ENCODE measurements at places on chromosomes 2 and 18.

DNA sequence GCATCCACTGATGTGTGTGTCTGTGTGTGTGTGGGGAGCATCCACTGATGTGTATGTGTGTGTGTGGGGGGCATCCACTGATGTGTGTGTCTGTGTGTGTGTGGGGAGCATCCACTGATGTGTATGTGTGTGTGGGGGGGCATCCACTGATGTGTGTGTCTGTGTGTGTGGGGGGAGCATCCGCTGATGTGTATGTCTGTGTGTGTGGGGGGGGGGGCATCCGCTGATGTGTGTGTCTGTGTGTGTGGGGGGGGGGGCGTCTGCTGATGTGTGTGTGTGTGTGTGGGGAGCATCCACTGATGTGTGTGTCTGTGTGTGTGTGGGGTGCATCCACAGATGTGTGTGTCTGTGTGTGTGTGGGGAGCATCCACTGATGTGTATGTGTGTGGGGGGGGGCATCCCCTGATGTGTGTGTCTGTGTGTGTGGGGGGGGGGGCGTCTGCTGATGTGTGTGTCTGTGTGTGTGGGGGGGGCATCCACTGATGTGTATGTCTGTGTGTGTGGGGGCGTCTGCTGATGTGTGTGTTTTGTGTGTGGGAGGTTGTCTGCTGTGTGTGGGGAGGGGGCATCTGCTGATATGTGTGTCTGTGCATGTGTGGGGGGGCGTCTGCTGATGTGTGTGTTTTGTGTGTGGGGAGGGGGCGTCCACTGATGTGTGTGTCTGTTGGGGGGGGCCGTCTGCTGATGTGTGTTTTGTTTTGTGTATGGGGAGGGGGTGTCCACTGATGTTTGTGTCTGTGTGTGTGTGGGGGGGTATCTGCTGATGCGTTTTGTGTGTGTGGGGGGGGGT is 125.9 kb downstream of the NFATC1 start:
- DNase-seq = no peak

DNA sequence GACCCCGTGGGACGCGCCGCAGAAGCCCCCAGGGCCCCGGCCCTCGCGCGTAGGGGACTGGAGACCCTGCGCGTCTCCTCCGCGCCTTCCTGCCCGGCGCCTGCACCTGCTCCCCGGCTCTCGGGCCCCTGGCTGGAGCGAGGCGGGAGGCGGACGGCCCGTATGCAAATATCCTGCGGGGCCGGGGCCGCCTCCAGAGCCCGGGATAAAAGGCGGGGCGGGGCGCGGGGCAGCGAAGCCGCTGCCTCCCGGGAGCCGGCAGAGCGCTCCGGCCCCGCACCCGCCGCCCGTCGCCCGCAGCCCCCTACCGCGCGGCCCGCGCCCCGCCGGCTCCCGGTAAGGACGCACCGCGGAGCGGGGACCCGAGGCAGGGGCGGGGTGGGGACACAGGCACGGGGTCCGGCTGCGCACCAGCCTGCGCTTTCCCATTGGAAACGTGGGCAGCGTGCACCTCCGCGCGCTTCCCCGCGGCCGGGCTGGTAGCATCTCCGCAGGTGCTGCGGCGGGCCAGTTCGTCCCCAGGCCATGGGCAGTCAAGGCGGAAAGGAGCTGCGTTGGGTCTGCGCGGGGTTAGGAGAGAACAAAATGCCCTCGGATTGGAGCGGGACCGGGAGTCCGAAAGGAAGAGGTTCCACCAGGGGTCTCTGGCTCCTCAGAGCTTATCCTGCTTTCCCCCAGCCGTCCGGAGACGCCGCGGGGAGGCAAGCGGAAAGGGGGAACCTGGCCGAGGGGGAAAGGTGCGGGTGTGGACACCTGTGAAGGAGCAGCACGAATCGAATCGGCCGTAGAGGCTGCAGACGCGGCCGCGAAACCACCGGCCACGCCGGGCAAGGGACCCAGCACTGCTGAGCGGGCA is at the start of gene ATP6V1C2:
TSS of gene ATP6V1C2 (plus strand) at position 235 of the 856 bp plus-strand sequence. CDS start 1,220 bp downstream, outside the sequence.
- DNase-seq = no peak

- no peak for DNase-seq
Measured at GRCh38 chr2:216068-216467, 47.8 kb downstream of the SH3YL1 start.

DNA sequence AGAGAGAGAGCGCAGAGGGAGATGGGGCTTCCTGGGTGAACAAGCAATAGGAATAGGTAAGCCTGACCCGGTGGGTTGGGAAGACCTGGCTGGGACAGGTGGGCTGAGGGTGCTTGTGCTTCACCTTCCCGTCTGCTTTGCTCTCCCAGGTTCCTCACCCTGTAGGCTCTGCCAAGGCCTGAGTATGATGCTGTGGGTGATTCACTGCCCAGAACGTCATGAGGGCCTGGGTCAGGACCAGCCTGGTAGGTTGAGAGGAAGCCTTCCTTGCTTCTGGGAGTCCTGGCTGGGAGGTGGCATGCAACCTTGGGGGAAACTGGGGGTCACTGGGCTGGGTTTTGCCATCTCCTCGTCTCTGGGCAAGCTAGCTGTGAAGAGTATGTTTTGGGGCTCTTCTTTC is 220.2 kb upstream of the APCDD1 start:
- DNase-seq = no peak

- no peak for DNase-seq
Measured at GRCh38 chr18:79819064-79819967, 21.6 kb downstream of the KCNG2 start.

DNA sequence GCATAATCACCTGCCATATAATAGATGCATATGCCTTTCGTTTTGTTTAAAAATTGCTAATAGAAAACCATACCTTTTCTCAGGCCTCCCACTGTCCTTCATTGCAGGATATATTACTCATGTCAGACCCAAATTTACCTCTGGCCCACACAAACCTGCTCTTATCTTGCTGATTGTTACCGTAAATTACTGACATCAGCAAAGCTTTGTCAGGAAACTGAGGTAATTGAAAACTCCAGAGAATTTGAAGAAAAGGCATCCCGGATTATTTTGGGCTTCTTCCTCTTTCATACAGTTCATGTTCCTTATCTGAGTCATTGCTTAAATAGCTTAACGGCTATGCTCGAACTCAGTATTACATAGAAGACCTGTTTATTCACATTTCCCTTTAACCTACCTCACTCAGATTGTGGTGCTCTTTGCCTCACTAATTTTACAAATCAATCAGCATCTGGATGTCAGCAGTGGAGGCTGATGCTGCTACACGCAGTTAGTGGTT is 145.7 kb downstream of the ZEB2 start:
- DNase-seq = no peak

GRCh38 chr2:195636890-195637289 is 20.1 kb upstream of the SLC39A10 start:
- no peak for DNase-seq

DNA sequence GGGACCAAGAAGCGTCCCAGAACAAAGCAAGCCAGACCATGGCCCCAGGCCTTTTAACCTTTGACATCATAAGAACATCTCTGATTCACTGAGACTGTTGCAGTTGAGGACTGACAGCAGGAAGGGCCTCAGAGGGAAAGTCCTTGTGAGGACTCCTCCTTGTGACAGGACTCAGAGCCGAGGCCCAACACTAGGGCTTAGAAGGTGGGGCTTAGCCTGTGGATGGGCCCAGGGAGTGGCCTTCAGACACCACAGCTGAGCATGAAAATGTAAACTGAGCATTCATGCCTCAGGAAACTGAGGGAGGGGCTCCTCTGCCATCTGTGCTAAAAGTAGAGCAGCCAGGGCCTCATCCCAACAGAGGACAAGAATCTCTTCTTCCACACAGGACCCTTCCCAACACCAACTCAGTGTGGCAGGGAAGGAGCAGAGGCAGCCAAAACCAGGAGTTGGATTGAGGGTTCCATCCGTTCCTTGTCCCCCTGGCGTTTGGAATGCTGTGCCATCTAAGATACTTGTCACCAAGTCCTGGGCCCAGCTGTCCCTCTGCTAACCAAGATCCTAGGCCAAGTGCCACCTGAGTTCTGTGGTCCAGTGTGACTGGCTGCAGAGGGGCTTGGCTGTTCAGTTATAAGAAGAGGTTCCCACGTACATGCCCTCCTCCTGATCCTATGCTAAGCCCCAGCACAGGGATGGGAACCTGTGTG is 37.5 kb upstream of the CAB39 start:
- DNase-seq = no peak

DNA sequence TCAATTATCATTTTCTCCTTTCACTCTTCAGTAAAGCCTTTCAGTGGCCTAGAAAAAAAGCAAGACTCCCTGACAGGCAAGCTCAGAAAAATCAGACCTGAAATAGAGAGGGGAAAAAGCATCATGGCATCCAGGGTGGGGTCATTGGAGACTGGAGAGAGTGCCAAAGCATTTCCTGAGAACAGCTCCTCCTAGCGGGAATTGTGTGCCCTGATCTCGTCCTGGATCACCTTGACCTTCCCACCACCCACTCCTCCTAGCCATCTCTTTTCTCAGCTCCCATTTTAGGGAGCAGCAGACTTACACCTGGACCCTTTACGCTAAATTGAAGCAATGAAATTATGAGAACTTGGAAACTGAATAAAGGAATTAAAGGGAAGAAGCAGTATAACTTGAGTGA is 176.6 kb downstream of the VWC2L start:
- no peak for DNase-seq

DNA sequence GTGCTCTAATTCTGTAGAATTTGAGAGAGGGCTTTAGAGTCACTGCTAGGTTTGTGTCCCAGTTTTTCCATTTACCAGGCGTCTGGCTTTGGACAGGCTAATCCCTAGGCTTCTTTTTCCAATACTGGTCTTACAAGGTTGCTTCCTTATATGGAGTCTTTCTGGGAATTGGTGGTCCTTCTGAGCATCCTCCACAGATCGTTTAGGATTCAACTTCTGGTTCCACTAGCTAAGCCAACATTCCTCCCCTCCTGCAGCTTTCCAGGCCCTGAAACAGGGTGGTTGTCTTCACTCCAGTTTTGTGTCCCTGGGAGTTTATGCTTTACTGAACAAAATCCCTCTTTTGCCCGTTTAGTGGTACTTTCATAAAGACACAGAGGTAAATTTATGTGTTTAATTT is 170.6 kb downstream of the CERS6 start:
- DNase-seq = no peak

- DNase-seq = no peak
Measured at GRCh38 chr2:73762571-73762970, 17.3 kb downstream of the DUSP11 start.

GRCh38 chr2:233386382-233387041 is 32.2 kb downstream of the DGKD start:
- no peak for DNase-seq

- DNase-seq = no peak
Measured at GRCh38 chr18:3529601-3530000, 79.6 kb downstream of the TGIF1 start.

DNA sequence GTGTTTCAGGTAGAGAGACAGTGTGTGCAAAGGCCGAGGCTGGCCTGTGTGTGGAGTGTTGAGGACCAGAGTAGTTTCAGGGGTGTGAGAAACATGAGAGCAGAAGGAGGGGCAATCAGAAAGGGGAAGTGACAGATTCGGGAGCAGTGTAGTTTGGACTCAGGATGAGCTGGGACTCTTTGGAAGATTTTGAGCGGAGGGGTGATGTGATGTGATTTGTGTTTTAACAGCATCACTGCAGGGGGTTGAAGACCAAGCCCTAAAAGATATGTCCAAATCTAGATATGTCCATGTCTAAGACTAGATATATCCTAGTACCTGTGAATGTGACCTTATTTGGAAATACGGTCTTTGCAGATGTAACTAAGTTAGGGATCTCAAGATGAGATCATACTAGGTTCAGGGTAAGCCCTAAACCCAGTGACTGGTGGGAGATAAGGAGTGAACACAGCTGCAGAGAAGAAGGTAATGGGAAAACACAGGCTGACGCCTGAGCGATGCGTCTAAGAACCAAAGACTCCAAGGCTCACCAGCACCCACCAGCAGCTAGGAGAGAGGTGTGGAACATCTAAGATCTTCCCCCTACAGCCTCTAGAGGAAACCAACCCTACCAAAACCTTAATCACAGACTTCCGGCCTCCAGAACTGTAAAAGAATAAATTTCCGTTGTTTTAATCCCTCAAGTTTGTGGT is 38.5 kb upstream of the MYO3B start:
- no peak for DNase-seq

DNA sequence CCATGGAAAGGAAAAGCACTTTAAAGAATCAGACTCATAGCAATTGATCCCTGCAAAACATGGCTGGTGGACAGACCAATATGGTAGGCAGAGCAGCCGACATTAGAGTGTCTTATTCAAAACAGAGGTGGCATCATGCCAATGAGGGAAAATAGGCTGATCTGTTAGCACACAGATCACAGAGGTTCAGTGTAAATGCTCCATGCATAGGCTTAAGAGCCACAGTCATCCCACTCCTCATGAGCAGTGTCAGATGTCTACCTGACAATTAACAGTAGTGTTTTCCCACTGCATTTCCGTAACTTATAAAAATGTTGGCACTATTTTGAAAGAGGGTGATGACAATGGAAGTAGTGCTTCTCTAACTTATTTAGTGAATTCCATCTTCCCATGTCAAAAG is 86.7 kb downstream of the SPATS2L start:
- no peak for DNase-seq

DNA sequence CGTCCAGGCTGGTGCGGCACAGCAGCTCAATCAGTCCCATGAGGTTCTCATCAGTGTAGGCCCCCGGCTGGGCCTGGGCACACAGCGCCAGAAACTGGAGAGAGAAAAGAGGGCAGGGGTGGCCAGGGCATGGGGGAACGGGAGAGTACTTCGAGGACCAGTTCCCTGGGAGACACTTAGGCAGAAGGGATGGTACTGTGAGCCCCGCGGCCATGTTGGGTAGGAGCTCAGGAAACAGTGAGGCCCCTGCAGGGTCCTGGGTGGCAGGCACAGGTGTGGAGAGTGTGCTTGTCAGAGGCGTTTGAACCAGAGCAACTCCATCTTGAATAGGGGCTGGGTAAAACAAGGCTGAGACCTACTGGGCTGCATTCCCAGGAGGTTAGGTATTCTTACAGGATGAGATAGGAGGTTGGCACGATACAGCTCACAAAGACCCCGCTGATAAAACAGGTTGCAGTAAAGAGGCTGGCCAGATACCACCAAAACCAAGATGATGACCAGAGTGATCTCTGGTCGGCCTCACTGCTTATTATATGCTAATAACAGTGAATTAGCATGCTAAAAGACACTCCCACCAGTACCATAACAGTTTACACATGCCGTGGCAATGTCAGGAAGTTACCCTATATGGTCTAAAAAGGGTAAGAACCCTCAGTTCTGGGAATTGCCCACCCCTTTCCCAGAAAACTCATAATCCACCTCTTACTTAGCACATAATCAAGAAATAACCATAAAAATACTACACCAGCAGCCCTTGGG is 51.9 kb upstream of the SEMA4C start:
- no peak for DNase-seq

GRCh38 chr2:120898961-120899750 is 163.5 kb downstream of the GLI2 start:
- no peak for DNase-seq

GRCh38 chr18:55731594-55732042 is 143.6 kb upstream of the TCF4 start:
- no peak for DNase-seq

- DNase-seq = no peak
Measured at GRCh38 chr18:36212301-36213171, 25.2 kb downstream of the MOCOS start.

DNA sequence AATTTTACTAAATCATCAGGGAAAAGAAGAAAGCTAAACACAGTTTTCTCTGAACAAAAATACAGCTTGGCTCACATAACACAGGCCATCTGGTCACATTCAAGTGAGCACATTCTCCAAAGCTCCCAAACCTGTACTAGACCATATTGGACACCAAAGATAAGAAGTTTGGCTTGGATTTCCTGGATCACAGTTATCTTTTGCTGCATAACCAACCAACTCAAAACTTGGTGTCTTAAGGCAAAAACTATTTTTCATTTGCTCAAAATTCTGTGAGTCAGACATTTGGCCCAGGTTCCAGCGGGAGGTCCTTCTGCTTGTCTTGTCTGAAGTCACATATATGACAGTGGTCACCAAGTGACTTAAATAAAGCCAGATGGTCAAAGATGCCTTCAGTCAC is 83.2 kb downstream of the GYPC start:
- no peak for DNase-seq

Measured in stimulated activated CD4-positive, alpha-beta T cell treated with anti-CD3 and anti-CD28 coated beads, Interleukin-1b, Interleukin-23, amount 100 ng/mL, for 1 hour (primary cell).